ENCODE measurements at places on chromosomes 7 and 10.

DNA sequence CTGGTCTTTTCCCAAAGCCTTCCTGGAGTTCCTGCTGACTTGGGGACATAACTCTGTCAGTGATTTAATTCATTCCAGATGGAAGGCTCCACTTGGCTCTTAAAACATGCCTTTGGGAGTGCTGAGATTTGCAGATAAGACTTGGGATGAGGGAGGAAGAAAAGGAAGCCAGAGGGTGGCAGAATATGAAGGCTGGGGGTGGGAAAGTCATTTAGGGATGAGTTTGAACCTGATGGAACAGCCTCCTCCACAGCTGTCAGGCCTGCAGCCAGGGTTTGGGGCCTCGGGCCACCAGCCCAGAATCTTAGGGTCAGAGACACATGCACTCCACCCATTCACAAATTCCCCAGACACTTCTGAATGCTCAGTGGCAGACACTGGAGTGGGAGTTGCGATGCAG lies 28.4 kb upstream of the EIF5AL1 start:
- DNase-seq: no peak

- no peak for DNase-seq
These were observed 23.9 kb upstream of the CALN1 start for GRCh38 chr7:72435925-72436480.

- no peak for DNase-seq
These were observed 213.5 kb downstream of the GPAM start for GRCh38 chr10:111970111-111970510.

GRCh38 chr10:114943000-114943399 lies 5.0 kb downstream of the TRUB1 start:
- DNase-seq: no peak

DNA sequence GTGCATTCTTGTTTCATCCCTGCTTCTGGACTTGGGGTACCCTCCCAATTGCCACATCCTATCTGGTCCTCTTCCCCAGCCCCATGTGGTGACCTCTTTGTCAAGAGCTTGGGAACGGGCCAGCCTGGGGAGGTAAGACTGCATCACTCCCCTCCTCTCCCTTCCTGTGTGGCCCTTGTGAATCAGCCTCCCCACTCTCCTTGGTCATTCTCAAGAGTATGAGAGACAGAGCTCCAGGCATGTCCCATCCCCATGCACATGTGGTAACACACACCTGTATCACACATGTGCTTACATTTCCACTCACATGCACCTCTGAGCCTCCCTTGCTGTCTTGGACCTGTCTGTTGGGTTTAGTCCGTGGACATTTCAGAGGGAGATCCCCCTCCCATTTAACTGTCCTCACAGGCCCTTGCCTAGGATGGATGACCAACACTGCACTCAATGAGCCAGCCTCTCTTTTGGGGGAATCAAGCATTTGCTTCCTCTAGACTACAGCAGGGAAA lies 2.6 kb downstream of the MRPL43 start:
- no peak for DNase-seq

GRCh38 chr10:17453373-17454091 lies 863 bp downstream of the ST8SIA6 start:
- DNase-seq: peak; percentile 53

DNA sequence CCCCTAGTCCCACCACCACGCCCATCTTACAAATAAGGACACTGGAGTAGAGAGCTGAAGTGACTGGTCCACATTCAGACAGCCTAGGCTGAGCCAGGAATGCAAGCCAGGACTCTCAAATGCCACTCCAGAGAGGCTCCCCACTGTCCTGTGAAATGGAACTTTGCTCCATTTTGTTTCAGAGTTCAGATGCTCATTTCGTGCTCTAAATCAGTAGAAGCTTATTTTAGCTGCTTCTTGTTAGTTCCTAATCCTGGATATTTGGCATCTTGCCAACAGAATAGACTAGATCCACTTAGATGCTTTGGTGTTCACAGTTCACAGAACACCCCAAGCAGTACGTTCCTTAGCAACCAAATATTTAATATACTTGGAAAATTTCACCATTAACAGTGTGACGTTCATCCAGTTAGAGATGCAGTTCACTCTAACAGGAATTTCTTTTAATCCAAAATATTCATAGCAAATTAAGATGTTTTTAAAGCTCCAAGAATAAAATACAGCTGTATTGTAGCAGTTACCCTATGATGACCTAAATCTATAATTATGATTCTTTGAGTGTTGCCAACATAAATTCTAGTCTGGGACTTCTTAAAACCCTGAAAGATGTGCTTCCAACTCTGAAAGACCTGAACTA lies 7.3 kb downstream of the MMP21 start:
- DNase-seq: no peak

DNA sequence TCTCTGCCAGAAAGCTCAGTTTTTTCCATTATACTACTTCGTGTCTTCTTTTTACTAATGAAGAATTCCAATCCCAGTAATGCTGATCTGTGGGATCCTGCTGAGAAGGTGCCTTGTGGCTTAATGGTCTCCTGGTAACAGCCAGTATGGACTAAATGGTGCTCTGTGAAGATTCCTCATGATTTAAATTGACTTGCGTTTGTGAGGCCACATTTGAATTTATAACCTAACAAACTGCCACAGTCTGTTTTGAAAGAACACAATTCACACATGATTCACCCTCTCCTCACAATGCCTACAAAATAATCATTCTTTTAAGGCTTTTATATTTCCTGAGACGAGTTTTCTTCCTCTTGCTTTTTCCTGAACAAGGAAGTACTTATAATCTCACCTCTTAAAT lies 140.0 kb downstream of the MBL2 start:
- no peak for DNase-seq

DNA sequence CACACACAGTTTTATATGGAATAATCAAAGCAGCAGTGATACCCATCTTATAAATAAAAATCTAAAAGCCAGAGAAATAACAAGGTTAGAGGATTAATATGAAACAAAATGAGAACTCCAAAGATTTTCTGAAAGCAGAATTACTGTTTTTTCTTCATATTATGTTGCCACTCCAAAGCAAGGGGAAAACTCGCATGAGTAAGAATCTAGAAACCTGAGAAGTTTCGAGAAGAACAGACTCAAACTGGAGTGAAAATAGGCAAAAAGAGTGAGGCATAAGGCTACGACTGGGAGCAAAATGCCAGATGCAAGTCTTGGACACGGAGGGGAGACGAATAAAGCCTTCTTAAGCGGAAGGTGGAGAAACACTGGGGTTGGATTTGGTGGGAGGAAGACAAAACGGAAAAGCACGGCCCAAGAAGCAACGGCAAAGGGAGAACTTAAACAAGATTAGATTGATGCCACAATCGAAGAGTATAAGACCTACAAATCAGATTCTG lies 923 bp downstream of the TNPO3 start:
- DNase-seq: no peak

DNA sequence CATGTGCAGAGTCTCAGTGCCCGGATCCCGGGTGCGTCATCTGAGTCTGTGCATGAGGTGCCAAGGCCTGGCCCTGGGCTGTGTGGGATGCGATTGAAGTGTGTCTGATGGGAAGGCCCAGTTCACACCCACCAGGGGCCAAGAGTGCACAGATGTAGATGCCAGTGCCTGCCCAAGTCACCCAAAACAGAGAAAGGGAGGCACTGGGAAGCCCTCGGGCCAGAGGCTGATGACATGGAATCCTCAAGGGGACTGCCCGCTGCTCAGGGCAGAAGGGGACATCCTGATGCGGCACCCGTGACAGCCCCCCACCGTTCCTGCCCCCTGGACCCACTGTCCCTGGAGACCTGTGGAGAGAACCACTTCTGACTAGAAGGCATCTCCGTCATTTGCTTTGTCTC lies 72.2 kb upstream of the ZNF479 start:
- no peak for DNase-seq

GRCh38 chr7:110386006-110386405 lies 704.9 kb upstream of the LRRN3 start:
- no peak for DNase-seq

DNA sequence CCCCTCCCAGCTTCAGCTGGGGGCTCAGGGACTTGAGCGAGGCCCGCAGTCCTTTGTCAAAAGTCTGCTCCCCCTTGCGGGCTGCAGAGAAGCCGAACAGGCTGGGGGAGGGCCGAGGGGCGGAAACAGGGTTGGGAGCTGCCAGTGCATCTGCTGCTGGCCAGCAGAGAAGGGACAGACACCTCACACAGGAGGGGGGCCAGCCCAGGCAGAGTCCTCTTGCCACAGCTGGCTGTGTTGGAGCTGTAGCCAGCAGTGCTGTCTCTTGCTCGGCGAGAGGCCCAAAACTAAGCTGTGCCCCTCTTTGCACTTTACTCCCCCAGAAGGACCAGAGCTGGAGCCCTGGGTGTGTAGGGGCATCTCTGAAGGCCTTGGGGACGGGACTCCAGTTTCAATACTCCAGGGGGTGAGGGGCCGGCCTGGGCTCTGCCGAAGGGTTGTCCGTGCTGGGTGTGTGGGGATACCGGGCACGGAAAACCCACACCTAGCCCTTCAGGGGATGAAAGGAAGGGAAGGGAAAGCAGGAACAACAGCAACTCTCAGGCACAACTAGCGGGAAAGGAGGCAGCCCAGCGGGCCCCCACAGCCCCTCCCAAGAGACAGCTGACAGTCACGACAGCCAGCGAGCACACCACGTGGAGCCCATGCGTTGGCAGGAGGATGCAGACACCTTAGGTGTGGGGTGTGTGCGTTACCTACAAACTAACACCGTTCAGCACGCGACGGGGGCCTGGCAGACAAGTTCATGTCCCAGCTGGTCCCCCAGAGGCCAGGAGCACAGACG lies 17.8 kb downstream of the YKT6 start:
- no peak for DNase-seq

- no peak for DNase-seq
These were observed 19.7 kb downstream of the FAM53B start for GRCh38 chr10:124724279-124725027.

DNA sequence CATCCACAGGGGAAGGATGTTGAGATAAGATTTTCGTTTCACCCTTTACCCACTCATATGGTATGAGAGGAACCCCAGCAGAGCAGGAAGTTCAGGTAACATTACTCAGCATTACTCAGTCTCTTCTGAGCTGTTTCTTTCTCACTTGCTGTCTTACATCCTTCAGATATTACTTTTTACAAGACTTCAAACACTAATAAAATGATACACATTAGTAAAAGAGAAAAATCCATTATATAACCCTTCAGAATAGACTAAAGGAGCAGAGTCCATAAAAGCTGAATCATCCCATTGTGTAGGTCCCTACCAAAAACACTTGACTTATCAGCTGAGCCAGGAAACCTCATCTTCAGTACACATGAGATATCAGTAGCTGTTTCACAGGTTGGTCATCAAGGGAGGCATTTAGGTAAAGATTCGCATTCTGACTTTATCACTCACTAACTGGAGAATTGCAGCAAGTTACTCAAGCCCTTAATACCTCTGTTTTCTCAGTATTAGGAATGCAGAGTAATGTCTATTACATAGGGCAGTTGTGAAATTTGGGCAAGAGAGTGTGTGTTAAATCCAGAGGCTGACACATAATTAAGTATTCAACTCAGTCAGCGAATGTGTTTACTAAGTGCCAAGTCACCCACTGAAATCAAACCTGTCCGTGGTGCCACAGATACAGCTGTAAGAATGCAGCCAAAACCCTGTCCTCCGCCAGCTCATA lies 44.7 kb downstream of the KLF6 start:
- DNase-seq: no peak

GRCh38 chr10:110859973-110860376 lies 11.8 kb upstream of the PDCD4 start:
- no peak for DNase-seq

DNA sequence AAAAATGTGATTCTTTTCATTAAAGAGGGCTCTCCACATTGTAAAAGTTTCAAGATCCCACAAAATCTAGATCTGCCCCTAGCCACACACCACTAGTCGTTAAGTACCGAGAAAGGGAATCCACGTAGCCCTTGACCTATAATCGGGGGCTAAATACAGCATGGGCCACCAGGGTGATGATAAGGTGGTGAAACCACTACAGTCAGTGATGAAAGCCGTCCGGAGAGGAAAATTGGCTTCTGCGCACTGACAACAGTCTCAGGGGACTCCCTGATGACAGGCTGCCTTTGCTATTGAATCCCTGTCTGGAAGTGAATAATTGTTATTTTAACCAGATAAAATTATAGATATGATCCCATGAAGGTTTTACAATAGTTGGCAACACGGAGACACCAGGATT lies 4.6 kb downstream of the TECTB start:
- no peak for DNase-seq

- no peak for DNase-seq
These were observed 9.3 kb downstream of the LLCFC1 start for GRCh38 chr7:142948603-142949002.

DNA sequence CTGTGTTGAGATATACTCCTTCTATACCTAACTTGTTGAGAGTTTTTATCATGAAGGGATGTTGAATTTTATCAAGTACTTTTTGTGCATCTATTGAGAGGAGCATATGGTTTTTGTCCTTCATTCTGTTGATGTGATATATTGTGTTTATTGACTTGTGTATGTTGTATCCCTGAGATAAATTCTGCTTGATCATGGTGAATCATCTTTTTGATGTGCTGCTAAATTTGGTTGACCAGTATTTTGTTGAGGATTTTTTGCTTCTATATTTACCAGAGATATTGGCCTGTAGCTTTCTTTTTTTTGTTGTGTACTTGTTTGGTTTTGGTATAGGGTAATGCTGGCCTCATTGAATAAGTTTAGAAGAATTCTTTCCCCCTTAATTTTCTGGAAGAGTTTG lies 32.4 kb downstream of the NEURL1 start:
- DNase-seq: no peak

- peak; percentile 65 for DNase-seq
These were observed 5.7 kb downstream of the BLVRA start for GRCh38 chr7:43764039-43764761.

- DNase-seq: no peak
These were observed 754 bp downstream of the SEMA3D start for GRCh38 chr7:85186083-85186520.

- DNase-seq: no peak
These were observed 28.5 kb upstream of the CFAP46 start for GRCh38 chr10:132970641-132971438.

DNA sequence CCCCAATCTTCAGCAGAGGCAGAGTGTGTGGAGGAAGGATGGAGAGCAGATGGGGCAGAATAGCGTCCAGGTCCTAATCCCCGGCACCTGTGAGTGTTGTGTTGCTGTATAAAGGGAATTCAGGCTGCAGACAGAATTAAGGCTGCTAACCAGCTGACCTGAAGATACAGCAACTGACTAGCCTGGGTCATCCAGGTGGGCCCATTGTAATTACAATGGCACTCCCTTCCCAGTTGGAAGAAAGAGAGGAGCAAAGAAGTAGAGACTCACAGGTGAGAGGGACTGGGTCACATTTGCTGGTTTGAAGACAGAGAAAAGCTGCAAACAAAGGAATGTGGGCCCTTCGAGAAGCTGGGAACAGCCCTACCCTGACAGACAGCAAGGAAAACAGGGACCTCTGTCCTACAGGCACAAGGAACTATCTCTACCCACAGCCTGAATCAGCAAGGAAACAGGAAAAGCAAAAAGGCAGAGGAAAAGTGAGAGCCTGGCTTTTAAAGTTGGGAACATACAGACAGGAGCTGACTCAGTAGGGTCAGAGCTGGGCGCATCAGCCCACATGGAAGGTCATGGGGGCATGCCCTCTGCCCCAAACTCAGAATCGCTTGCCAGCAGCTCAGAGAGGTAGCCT lies 11.6 kb upstream of the TMEM72 start:
- no peak for DNase-seq
